Chondrocyte (in vitro differentiated cells): ENCODE measurements at places on chromosomes 4 and X. TPM values are rescaled to one million over a fixed set of nuclear protein-coding genes. Genes with fewer than 3 reads are reported as not detected.

DNA sequence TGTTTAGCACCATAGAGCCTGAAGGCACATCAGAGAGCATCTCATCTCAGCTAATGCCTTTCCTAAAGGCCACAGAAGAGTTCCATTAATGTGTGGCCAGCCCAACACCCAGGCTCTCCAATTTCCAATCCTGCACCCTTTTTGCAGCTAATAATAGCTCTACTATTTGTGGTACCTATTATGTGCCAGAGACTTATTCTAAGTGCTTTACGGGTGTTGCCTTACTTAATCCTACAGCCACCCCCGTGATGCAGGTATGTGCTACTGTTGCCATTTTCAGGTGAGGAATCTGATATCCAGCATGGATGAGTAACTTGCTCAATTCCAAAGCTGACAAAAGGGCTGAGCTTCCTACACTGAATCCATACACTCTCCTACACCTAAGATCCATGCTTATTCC, 217.6 kb upstream of the GALNT7 start:
- H3K27ac ChIP-seq: no peak overlapping the region
- H3K4me3 ChIP-seq: no peak overlapping the region
- DNase-seq: no peak

DNA sequence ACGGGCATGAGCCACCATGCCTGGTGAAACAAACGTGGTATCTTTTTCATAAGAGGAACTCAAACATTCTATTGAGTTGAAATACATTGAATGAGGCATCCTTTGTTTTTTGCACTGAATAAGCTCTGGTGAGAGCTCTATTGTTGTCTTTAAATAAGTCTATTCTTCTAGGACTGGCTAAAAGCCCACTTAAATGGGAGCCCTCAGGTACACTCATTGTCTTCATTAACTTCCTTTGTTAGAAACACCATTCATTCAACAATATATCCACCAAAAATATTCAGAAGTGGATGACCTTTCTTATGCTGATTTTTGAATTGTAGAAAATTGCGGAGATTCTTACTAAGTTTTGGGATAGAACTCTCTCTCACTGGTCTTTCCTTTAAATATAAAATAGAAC, 568.0 kb downstream of the IL1RAPL1 start:
- no peaks in the 10 kb centered on the region for H3K36me3 ChIP-seq
- H3K4me3 ChIP-seq: no peak overlapping the region
- no peaks in the 10 kb centered on the region for H3K27me3 ChIP-seq
- no peak for DNase-seq

DNA sequence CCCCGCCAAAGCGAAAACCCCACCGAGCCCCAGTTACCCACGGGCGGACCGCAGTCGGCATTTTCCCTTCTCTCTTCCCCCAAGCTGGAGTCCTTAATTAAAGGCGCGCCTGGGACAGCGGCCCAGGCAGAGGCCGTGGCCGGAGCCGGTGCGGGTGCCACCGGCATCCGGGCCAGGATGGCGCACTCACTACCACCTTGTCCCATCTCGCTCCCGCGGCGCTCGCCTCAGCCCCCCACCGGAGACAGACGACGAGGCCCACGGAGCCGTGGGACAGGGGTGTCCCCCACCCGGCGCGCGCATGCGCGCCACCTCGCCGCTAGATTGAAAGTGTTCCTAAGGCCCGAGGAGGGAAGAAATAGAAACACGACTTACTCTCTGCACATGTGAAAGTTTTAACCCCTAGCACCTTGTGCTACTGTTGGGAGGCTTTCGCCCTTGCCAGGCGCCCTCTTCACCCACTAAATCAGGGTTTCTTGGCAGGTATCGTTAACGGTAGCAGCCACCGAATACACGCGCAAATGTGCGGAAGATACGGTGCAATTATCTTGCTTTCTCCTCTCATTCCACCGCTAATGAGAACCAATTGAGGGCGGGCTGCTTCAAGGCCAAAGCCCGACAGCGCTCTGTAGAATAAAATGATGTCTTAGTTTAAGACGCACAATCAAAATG, 64.3 kb upstream of the CCDC160 start:
- peaks cover 15% of the 10 kb centered on the region for H3K4me1 ChIP-seq
- H3K27me3 ChIP-seq: peaks cover 18% of the 10 kb centered on the region
- peaks cover 1% of the 10 kb centered on the region for H3K36me3 ChIP-seq
- no peak overlapping the region for H3K27ac ChIP-seq
- peak overlapping the region; percentile 77 for H3K4me3 ChIP-seq

- peaks cover 6% of the 10 kb centered on the region for H3K36me3 ChIP-seq
- peak within 1 kb of the TSS; percentile 79 for H3K27ac ChIP-seq
Observed at GRCh38 chrX:153944140-153944799, at the start of gene RENBP. Gene RENBP, minus strand, starts transcription at chrX:153944643. Its CDS starts 33 bp downstream, at chrX:153944610.

DNA sequence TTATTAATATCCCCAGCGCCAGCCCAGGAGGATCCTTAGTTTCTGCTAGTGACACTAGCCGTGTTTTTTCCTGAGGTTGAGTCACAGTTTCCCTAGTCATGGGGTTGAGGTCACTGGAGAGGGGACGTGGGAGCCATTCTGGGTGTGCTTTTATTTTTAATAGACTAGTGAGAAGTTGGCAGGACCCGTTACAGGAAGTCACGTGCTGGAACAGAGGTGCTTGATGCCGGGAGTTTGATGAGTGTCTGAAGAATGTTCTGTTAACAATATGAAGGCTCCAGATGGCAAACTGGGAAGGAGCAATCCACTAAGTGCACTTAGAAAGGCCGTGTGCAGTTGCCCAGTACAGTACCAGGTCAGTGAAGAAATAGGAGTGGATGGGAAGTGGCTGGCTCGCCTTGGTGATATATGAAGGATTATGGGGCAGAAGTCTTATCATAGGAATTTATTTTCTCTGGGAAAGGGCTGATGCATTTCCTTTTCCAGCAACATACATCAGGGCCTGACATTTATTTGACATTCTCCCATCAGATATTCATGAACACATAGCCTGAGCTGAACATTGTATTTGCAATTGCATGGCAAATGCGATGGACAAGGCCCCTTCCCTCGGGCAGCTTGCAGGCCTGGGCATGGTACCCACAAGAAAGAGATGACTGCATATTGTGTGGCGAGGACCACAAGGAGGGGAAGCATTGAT, 291.8 kb downstream of the FBXW7 start:
- peaks cover 1% of the 10 kb centered on the region for H3K27me3 ChIP-seq
- H3K4me3 ChIP-seq: no peak overlapping the region
- H3K36me3 ChIP-seq: no peaks in the 10 kb centered on the region

- no peaks in the 10 kb centered on the region for H3K27me3 ChIP-seq
- no peak overlapping the region for H3K4me3 ChIP-seq
- no peak for DNase-seq
- no peaks in the 10 kb centered on the region for H3K36me3 ChIP-seq
Observed at GRCh38 chrX:38192007-38192810, 28.5 kb downstream of the SRPX start.

- no peaks in the 10 kb centered on the region for H3K4me1 ChIP-seq
- DNase-seq: no peak
- peaks cover 3% of the 10 kb centered on the region for H3K27me3 ChIP-seq
- H3K36me3 ChIP-seq: no peaks in the 10 kb centered on the region
- H3K27ac ChIP-seq: no peak overlapping the region
Observed at GRCh38 chr4:121484633-121485032, 103.8 kb upstream of the QRFPR start.

- peaks cover 1% of the 10 kb centered on the region for H3K27me3 ChIP-seq
- H3K4me1 ChIP-seq: peaks cover 29% of the 10 kb centered on the region
- no peaks in the 10 kb centered on the region for H3K36me3 ChIP-seq
- no peak for DNase-seq
- H3K4me3 ChIP-seq: no peak overlapping the region
Observed at GRCh38 chr4:141348573-141348972, 127.9 kb downstream of the ZNF330 start.

- no peaks in the 10 kb centered on the region for H3K27me3 ChIP-seq
- no peak overlapping the region for H3K4me3 ChIP-seq
- DNase-seq: no peak
- H3K27ac ChIP-seq: no peak overlapping the region
- H3K36me3 ChIP-seq: peaks cover 18% of the 10 kb centered on the region
- H3K4me1 ChIP-seq: peaks cover 3% of the 10 kb centered on the region
Observed at GRCh38 chr4:2638730-2639129, 102.3 kb downstream of the FAM193A start.

DNA sequence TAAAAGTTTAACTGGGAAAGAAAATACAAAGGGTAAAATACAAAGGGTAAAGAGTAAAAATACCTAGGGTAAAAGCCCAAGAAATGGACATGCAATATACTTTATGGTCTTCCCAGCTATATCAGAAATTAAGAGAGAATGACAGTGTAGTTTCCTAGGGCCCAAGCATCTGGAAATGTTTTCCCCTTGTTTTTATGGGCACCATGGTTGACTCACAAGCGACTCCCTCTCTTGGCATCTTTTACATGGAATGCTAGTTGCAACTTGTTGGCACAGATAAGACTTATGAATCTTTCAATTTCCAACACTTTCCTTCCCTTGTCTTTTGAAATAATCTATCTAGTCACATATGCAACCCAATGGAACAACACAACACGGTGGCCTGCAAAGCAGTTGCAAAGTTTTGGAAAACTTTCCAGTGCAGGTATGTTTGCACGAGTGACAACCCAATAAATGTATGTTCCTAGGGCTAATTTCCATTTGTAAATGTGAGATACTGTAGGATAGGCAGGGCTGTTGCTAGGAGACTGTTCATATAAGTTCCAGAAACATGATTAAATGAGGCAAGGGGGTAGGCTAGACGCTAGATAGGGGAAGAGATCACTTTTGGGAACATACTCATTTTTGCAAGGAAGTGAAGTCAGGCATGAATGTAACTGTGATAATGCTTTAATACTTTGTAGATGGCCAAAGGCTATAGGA, 36.4 kb upstream of the CWH43 start:
- no peak for DNase-seq
- H3K4me1 ChIP-seq: peaks cover 7% of the 10 kb centered on the region
- no peak overlapping the region for H3K4me3 ChIP-seq
- no peaks in the 10 kb centered on the region for H3K27me3 ChIP-seq

- H3K27me3 ChIP-seq: no peaks in the 10 kb centered on the region
- no peak overlapping the region for H3K27ac ChIP-seq
- H3K4me3 ChIP-seq: no peak overlapping the region
- no peak for DNase-seq
- peaks cover 11% of the 10 kb centered on the region for H3K36me3 ChIP-seq
- H3K4me1 ChIP-seq: peaks cover 3% of the 10 kb centered on the region
Observed at GRCh38 chr4:135434936-135435335, 1233.3 kb upstream of the PABPC4L start.

PABPC1L2B gene
- total RNA-seq: not detected in 3 replicates

GAGE2A gene
- total RNA-seq: not detected in 3 replicates

RASL11B gene
- total RNA-seq: 6.5 to 30.5 TPM (median 8.1 TPM) in 3 replicates

PRDM5 gene
- total RNA-seq: 9.3 to 14.0 TPM (median 10.6 TPM) in 3 replicates

ATOH1 gene
- not detected in 3 replicates for total RNA-seq

SORBS2 gene
- total RNA-seq: 41.8 to 105 TPM (median 104 TPM) in 3 replicates

RBM47 gene
- 0.12 to 0.26 TPM (median 0.12 TPM) in 3 replicates for total RNA-seq

GPR119 gene
- not detected in 3 replicates for total RNA-seq
